Right lobe of liver (tissue), 6 donors: ENCODE measurements at places on chromosomes 13 and 19. TPM values are rescaled to one million over a fixed set of nuclear protein-coding genes. Genes with fewer than 3 reads are reported as not detected.

Gene CGB8
- not detected for total RNA-seq

Gene KLF12
- 6.0 TPM for total RNA-seq

Gene APC2
- 0.06 TPM for total RNA-seq

GRCh38 chr19:33428627-33429125 is 55.2 kb downstream of the CEBPG start:
- no peaks in the 10 kb centered on the region for H3K36me3 ChIP-seq
- H3K4me1 ChIP-seq, result no peaks in the 10 kb centered on the region
- no peak overlapping the region for H3K4me3 ChIP-seq
- no peak for DNase-seq
- H3K27ac ChIP-seq, result no peak overlapping the region

- H3K27me3 ChIP-seq, result no peaks in the 10 kb centered on the region
- H3K27ac ChIP-seq, result no peak overlapping the region
- DNase-seq, result peak; percentile 75
- H3K36me3 ChIP-seq, result no peaks in the 10 kb centered on the region
These were observed 9.3 kb downstream of the HOOK2 start for GRCh38 chr19:12766051-12766521.

DNA sequence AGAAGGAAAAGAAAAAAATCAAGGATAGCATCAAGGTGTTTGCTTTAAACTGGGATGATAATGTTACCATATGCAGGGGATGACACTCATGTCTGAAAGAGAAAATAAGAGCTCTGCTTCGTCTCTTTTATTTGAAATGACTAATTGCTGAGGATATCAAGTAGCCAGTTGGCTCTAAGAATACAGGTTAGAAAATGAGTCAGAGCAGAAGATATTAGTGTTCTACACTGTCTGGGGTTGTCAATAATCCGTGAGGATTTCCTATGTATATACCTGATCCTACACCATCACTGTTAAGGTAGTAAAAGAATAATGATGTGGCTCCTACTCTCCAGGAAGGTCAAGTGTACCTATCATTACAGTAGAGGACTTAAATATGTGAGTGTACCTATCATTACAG is 562.5 kb downstream of the GPC6 start:
- no peak for DNase-seq
- H3K27me3 ChIP-seq, result no peaks in the 10 kb centered on the region
- no peak overlapping the region for H3K4me3 ChIP-seq
- H3K27ac ChIP-seq, result no peak overlapping the region

- no peaks in the 10 kb centered on the region for H3K36me3 ChIP-seq
- DNase-seq, result no peak
- H3K27me3 ChIP-seq, result no peaks in the 10 kb centered on the region
- H3K27ac ChIP-seq, result no peak overlapping the region
- no peaks in the 10 kb centered on the region for H3K4me1 ChIP-seq
These were observed 88.1 kb downstream of the TSHZ3 start for GRCh38 chr19:31261019-31261602.

- no peak overlapping the region for H3K4me3 ChIP-seq
- peak; percentile 57 for DNase-seq
- no peaks in the 10 kb centered on the region for H3K36me3 ChIP-seq
These were observed 31.2 kb downstream of the GADD45B start for GRCh38 chr19:2507109-2507508.

- H3K4me1 ChIP-seq, result no peaks in the 10 kb centered on the region
- H3K4me3 ChIP-seq, result no peak overlapping the region
- no peaks in the 10 kb centered on the region for H3K36me3 ChIP-seq
- H3K27me3 ChIP-seq, result no peaks in the 10 kb centered on the region
- no peak for DNase-seq
- no peak overlapping the region for H3K27ac ChIP-seq
These were observed 604.0 kb upstream of the SLITRK6 start for GRCh38 chr13:86403181-86403580.

- no peaks in the 10 kb centered on the region for H3K36me3 ChIP-seq
- no peak overlapping the region for H3K27ac ChIP-seq
- no peaks in the 10 kb centered on the region for H3K27me3 ChIP-seq
- H3K4me3 ChIP-seq, result no peak overlapping the region
- no peaks in the 10 kb centered on the region for H3K4me1 ChIP-seq
These were observed 53.0 kb upstream of the TPM4 start for GRCh38 chr19:16023146-16023915.

DNA sequence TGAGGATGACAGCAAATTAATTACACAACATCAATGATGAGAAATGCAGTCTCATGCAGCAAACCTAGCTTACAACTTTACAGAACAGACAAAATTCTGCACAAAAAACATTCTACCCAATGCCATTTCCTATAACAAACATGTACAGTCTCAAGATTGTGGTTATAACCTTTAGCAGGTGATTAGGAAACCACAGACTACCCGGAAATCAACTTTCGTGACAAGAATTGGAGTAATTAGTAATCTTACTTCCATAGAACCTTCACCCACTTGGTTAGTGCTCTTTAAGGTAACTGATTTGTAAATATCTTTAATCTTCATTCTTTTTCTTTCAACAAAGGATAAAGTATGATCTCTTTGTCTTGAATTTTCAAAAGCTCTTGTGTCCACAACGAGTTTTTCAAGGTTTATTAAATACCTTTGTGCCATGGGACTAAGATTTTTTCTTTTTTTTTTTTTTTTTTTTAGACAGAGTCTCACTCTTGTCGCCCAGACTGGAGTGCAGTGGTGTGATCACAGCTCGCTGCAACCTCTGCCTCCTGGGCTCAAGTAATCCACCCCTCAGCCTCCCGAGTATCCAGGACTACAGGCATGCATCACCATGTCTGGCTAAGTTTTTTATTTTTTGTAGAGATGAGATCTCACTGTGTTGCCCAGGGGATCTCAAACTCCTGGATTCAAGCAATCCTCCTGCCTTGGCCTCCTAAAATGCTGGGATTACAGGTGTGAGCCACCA is 78.8 kb downstream of the MAP4K1 start:
- no peaks in the 10 kb centered on the region for H3K36me3 ChIP-seq
- H3K4me3 ChIP-seq, result no peak overlapping the region
- no peaks in the 10 kb centered on the region for H3K27me3 ChIP-seq
- no peak for DNase-seq

- no peak for DNase-seq
- no peaks in the 10 kb centered on the region for H3K36me3 ChIP-seq
- H3K27me3 ChIP-seq, result no peaks in the 10 kb centered on the region
- H3K4me1 ChIP-seq, result no peaks in the 10 kb centered on the region
These were observed 7.4 kb downstream of the DNMT1 start for GRCh38 chr19:10187315-10187714.

- H3K27ac ChIP-seq, result peak overlapping the region; percentile 66
- no peaks in the 10 kb centered on the region for H3K4me1 ChIP-seq
- H3K27me3 ChIP-seq, result peaks cover 19% of the 10 kb centered on the region
- H3K36me3 ChIP-seq, result no peaks in the 10 kb centered on the region
These were observed 1.3 kb downstream of the ARHGAP45 start for GRCh38 chr19:1068009-1069001.
